AG09309 (cell line): ENCODE measurements at places on chromosomes 2 and 18.
A peak's percentile ranks its signal among the peaks of the same experiment; 100 is the strongest.

GRCh38 chr2:204655101-204655500, 109.8 kb downstream of the PARD3B start:
- DNase-seq = peak; percentile 74

DNA sequence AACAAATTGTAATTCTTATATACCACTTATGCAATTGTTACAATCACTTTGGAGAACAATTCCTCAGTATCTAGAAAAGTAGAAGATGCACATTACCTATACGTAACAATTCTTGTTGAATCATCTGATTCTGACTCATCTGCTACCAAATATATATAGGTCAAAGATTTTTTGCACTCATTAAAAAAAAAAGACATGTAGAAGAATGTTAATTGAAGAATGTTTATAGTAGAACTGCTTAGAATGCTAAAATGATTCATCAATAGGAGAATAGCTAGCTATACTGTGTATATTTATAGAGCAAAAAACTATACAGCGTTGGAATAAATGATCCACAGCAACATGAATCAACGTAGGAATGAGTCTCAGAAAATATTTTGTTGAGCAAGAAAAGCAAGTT, 29.5 kb upstream of the STAT1 start:
- DNase-seq = no peak

- DNase-seq = peak; percentile 0
Measured at GRCh38 chr2:229445501-229446211, 174.6 kb upstream of the PID1 start.

DNA sequence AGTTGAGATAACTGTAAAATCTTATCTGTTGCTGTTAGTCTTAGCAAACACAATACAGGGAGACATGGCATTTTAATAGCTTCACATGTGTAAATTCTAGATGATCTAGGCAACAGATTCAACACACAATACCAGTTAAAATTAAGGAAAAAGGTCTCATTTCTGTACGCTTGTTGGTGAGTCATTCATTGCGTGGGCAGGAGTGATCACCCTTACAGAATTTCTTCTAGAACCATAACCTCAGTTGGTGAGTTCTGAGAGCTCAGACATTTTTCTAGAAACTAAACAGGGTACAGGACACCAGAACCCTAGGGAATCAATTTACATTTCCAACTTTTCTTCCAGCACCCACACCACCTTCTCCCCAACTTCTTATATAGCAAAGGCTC, 81.9 kb downstream of the SLC8A1 start:
- no peak for DNase-seq

- no peak for DNase-seq
Measured at GRCh38 chr2:191757208-191757607, 79.3 kb downstream of the NABP1 start.

GRCh38 chr2:121005453-121005852, 269.8 kb downstream of the GLI2 start:
- no peak for DNase-seq

DNA sequence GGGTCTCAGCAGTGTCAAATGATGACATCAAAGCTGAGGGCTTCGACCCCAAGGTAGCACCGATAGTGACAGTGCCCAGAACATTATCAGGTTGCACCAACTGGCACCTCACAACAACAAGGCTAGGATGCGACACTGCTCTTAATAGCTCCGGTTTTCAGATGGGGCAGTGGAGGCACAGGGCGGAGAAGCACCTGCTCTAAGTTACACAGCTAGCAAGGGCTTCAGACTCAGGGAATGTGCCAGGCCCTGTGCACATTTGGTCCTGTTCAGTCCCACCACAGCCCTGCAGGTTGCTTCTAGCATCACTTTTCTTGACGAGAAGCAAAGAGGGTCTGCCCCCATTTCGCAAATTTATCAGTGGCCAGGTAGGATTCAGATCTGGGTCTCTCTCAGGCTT, 74.1 kb downstream of the DGKD start:
- no peak for DNase-seq

DNA sequence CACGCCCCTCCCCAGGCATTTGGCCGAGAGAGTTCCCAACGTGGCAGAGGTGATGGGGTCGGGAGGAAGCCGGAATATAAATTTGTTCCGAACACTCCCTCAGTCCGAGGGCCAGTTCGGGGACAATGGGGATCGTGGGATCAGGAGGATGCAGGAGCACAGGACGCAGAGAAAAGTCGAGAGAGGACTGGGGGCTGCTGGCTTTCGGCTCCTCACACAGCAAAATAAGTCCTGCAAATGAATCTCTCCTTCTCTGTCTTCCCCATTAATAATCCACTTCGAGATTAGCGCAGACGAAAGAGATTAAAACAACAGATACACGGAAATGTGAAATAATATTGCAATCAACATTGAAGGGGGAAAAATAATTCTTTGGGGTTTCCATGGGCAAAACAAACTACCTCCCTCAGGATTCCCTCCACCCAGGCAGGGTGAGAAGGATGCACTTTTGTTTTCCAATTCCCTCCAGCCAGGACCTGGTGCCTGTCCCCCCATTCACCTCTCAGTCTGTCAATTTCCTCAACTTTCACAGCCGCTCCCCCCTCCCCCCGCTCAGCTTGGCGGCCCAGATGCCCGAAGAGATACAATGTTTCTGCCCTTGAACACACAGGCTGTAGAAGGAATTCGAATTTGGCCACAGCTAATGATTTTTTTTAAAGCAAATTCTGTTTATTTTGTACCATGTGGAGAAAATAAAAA, 3.1 kb upstream of the ZEB2 start:
- no peak for DNase-seq
